ENCODE measurements at places on chromosomes 5 and 9.

DNA sequence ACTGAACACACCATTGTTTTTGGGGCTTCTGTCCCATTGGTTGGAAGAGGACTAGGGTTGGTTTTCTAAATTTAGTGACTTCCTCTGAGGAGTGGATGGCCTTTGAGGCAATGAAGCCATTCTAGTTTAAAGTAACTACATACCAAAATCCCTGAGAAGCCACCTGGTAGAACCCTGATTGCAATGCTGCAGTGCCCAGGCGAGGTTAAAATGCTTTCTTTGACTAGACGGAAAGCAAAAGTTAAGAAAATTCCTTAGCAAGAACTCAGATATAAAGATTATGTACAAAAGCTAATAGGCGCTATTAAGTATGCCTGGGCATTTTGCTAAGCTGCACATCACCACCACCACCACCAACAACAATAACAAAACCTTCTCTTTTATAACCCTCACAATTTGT lies 20.6 kb downstream of the GLRX start:
- no peak for DNase-seq

DNA sequence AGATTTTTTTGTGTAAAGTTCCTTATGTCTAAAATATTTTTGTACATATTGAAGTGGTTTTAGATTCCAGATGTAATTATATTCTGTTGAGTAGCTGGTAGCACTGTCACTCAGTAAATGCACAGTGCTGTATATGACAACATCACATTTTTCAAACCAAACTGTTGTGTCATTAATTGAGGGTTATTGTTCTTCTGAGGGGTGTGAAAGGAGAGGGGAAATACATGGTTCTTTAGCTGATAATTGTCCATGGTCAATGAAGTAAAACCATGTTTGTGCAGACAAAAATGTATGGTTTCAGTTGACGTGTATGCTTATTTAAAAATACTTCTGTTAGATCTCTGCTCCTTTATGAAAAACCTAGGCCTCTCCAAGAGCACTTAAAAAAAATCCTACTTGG lies 3.3 kb downstream of the ZNF462 start:
- DNase-seq = no peak

DNA sequence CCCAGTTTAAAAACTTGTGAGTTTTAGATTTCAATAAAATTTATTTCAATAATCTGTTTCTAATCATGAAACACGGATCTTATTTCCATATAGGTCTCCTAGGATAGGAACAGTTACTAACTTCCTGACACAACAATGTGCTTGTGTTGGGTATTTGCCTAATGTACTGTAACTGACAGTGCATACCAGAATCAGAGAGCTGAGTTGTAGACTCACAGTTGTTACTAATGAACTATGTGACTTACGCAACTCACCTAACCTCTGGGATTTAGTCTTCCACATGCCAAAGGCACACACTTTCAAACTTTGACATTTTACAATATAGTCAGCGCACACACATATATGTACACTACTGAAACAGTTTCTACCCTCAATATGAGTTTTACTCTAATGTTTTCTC lies 77.7 kb downstream of the HOMER1 start:
- DNase-seq = no peak

GRCh38 chr5:176901260-176902101 lies 2.3 kb upstream of the HK3 start:
- DNase-seq = no peak

DNA sequence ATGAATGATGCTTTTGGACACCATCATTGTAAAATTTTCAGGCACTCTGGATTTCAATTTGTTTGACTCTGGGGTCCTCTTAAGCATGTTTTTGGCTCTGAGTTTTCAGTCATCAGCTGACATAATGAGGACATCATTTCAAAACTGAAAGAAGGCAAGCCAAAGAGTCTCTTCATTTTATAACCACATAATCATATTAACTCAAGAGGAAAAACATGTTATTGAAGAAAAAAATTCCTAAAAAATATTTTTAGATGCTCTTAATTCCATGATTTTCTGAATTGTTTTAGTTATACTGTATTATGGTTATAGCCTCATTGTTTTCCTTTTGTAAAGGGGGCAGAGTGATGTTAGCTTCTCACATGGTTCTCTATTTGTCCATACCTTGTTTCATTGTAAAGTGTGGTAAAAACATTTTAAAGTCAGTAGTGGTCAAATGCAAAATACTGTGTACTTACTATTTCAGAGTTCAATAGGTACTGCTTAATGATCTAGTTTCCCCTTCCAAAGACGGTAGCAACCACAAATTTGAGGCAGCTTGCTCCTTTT lies 472.1 kb downstream of the DMRT2 start:
- DNase-seq = peak; percentile 27

- DNase-seq = peak; percentile 59
Observed at GRCh38 chr5:178116143-178116885, 3.0 kb downstream of the N4BP3 start.

DNA sequence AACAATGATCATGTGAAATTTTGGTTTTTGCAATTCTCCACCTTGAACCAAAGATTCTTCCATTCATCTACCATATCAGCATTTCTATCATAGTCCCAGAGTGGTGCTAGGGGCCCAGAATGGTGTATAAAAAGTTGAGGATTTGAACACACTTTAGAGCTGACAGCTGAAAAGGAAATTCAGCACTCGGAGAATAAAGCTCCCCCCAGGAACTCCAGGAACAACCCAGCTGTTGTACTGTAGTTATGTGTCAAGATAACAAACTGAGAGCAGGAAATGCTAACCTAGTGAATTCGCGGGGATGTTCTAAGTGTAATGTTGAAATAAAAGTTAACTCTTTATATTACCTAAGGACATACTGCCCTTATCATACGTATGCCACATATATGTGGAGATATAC lies 216.7 kb downstream of the NFIB start:
- no peak for DNase-seq

GRCh38 chr5:69113851-69114250 lies 20.0 kb downstream of the SLC30A5 start:
- DNase-seq = no peak

DNA sequence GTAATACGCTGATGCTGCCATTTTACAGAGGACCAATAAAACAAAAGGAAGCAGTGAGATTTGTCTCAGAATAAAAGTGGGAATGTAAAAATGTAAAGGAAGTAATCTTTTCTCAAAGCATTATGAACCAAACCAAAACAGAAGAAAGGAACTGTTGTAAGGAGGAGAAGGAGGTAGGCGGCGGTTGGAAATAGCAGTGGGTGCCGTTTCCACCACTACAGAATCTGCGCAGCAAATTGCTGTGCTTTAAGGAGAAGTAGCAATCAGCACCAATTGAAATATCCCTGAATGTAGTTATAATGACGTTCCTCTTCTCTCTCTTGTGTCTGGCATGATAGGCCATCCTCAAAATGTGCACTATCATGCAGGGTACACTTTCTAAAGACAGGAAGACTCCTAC lies 455.1 kb upstream of the TLE4 start:
- no peak for DNase-seq

- no peak for DNase-seq
Observed at GRCh38 chr9:78218890-78219289, 17.0 kb upstream of the CEP78 start.

- no peak for DNase-seq
Observed at GRCh38 chr9:4490705-4491625, 697 bp downstream of the SLC1A1 start.

- no peak for DNase-seq
Observed at GRCh38 chr5:7078901-7079300, 317.0 kb upstream of the ADCY2 start.

DNA sequence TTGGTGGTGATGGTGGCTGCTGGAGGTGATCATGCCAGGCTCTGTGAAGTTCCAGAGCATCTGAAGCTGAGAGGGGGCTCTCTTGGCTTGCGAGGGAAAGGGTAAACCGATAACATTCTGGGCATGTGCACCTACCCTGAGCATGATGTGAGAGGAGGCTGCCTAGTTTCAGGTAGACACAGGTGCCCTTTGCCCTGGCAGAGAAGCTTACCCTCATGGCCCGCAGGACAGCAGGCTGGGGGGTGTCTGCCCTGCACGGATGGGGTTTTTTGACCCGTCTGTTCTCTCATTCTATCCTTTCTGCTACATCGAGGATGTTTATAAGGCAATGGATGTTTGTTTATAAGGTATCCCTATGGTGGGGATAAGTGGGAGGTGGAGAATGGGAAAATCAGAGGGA lies 132.9 kb downstream of the WDR41 start:
- no peak for DNase-seq

GRCh38 chr5:96091874-96092273 lies 130.2 kb upstream of the ELL2 start:
- DNase-seq = no peak

DNA sequence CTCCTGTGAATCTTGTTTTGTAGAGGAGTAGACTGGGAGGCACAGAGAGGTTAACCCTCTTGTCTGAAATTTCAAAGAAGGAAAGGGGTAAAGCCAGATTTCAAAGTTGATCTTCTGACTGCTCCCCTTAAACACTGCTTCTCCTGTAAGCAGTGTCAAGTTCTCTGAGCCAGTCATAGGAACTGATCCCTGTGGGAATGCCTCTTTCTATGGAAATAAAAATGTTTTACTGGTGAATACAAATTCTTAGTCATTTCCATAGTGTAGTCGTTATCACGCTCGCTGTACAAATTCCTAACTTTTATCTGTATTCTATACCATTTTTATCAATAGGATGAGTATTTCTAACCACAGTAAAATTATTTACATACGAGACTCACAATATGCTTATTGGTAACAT lies 66.3 kb upstream of the PRRC1 start:
- no peak for DNase-seq
